ENCODE measurements at places on chromosomes 6 and 20.

- DNase-seq, result no peak
These were observed 71.3 kb downstream of the HACE1 start for GRCh38 chr6:104788400-104788799.

DNA sequence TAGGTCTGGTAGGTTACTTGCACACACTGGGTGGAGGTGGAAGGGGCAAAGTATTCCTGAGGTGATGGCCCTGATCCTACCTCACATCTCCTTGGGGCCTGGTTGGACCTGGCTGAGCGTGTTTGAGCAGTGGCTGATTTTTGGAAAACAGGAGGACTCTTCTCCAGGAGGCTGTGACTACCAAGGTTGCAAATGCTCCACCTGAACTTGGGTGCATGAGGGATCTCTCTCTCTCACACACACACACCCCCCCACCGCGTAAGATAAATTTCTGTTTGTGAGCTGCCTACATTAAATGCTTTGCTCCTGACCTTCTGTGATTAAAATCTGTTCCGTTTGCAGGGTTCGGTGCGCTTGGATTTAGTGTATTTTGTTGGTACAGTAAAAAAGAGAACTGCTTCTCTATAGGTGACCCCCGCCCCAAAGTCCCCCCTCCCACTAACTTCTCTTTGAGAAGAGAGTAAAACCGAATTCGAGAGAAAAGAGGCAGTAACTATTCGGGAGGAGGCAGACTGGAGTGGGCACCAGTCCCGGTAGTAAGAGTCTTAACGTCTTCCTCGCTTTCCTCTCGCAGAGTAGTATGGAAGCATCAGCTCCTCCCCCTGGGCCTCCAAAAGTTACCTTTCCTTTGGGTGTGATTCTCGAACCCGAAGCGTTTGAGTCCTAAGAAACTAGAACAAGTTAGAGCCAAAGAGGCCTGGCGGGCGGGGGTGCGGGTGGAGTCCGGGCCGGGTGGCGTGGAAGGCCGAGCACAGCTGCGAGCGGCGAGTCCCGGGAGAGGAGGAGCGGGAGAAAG lies 585 bp upstream of the DSE start:
- no peak for DNase-seq

GRCh38 chr20:56733967-56734366 lies 104.9 kb downstream of the TFAP2C start:
- no peak for DNase-seq

GRCh38 chr6:145898376-145898775 lies 65.8 kb downstream of the SHPRH start:
- DNase-seq, result peak; percentile 18

- no peak for DNase-seq
These were observed 39.7 kb downstream of the KIF16B start for GRCh38 chr20:16533502-16533901.

- no peak for DNase-seq
These were observed 13.6 kb downstream of the FBXO30 start for GRCh38 chr6:145801021-145801420.

DNA sequence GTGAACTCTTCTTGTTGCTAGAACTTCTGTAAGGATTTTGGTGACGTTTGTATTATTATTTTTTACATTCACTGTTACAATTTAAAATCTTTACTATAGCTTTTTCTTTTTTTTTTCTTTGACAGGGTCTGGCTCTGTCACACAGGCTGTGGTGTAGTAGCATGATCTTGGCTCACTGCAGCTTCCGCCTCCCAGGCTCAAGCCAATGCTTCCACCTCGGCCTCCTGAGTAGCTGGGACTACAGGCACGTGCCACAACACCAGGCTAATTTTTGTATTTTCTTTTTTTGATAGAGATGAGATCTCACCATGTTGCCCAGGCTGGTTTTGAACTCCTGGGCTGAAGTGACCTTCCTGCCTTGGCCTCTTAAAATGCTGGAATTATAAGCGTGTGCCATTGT lies 21.2 kb downstream of the HECA start:
- DNase-seq, result no peak

DNA sequence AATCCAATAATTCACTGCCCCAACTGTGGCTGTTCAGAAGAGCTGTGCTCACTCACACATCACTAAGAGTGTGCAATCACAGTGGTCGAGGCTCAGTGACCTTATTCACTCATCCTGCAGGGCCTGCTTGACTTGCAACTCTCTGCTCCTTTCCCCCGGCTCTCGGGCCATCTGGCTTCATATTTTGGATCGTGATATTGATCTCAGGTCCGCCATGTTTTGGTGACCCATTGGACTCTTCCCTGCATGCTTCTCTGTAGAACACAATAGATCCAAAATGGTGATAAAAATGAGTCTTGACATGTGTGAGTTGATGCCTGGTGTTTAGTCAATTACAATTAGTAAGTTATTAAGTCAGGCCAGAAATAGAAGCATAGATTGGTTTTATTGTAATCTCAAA lies 313.9 kb upstream of the SOX4 start:
- no peak for DNase-seq

DNA sequence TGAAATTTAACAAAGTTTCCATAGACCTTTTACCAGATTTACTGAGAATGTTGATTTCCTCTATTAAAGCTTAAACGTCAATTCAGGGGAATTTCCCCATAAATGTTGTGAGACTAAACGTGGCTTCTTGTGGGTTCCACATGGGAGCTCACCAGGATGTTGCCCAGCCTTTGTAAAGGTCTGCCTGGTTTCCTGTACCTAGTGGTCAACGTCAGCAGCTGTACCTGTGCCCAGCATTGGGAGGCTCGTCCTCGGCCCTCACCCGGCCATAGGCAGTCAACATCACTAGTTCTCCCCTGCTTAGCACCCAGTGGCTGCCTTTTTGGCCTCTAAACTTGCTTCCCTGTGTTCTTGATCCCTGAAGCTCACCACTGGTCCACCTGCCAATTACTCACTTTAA lies 22.1 kb upstream of the CD83 start:
- DNase-seq, result no peak

- DNase-seq, result no peak
These were observed 63.4 kb downstream of the ARID1B start for GRCh38 chr6:156840606-156841005.

GRCh38 chr6:4606821-4607704 lies 169.1 kb upstream of the CDYL start:
- no peak for DNase-seq

DNA sequence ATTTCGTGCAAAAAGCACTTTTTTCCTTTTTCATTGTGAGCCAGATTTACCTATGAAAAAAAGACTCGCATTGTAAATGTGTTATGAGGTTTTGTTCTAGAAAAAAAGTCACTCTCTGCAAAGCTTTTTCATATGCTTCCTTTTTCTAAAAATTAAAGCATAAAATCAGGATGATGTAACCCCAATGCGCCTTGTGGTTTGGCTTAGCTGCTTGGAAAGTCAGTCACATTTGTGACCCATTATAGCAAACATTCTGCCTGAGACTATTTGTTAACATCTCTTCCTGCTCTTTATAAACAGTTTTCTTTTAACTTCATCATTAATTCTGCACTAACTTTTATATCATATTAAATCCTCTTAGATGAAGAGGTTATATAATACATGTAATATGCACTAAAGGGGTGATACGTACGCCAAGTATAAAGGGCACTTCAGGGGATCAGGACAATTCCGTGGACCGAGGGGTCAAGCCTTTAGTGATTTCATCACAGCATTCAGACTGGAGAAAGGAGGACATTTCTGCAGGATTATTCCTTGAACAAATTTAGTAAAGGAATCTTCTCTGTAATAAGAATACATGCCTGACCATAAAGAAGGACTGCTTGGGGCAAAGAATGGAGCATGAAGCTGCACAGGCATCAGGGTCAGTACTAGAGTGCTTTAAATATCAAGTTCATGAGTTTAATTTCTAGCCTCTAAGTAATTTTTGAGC lies 48.1 kb upstream of the SMLR1 start:
- DNase-seq, result peak; percentile 62

DNA sequence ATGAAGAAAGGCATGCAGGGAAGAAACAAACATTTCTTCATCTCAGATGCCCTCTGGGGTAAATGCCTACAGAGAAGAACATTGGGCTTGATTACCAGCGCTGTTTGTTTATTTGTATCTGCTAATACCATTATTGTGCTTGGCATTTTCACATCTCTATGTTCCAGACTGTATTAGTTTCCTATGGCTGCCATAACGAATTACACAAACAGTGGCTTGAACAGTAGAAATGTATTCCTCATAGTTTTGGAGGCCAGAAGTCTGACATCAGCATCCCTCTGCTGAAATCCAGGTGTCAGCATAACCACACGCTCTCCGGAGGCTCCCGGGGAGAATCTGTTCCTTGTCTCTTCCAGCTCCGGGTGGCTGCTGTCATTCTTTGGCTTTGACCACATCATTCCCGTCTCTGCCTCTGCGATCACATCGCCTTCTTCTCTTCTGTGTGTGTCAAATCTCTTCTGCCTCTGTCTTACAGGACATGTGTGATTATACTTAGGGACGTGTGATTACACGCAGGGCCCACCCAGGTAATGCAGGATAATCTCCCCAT lies 241.6 kb upstream of the SUPT3H start:
- no peak for DNase-seq

DNA sequence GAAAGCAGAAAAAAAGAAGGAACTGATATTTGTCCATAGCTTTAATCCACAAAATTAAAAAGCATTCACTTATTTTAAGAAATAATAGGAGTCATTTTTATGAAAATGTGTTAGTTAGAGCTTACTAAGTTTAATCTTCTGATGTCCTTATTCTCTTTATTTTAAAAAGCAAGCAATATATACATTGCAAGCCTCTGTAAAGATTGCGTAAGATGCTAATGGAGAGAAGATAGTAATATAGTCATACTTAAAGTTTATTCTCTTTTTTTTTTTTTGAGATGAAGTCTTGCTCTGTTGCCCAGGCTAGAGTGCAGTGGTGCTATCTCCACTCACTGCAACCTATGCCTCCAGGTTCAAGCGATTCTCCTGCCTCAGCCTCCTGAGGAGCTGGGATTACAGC lies 39.7 kb downstream of the AIG1 start:
- DNase-seq, result no peak

DNA sequence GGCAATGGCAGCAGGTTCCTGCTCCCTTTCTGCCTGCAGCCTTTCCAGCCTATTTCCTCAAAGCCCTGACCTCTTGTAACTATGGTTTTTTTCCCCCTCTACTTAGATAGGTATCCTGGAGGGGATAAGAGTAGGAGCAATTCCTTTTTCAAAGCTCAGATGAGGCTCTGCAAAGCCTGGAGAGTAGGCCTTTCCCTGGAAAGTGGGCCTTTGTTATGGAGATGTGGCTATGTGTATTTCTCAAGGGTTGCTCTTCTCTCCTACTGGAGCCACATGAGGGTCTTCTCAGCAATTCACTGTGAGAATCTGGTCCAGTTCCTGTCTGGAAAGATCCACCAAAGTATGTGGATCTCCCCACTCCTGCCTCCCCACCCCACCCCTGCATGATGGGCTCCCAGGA lies 96.0 kb downstream of the DTD1 start:
- no peak for DNase-seq

DNA sequence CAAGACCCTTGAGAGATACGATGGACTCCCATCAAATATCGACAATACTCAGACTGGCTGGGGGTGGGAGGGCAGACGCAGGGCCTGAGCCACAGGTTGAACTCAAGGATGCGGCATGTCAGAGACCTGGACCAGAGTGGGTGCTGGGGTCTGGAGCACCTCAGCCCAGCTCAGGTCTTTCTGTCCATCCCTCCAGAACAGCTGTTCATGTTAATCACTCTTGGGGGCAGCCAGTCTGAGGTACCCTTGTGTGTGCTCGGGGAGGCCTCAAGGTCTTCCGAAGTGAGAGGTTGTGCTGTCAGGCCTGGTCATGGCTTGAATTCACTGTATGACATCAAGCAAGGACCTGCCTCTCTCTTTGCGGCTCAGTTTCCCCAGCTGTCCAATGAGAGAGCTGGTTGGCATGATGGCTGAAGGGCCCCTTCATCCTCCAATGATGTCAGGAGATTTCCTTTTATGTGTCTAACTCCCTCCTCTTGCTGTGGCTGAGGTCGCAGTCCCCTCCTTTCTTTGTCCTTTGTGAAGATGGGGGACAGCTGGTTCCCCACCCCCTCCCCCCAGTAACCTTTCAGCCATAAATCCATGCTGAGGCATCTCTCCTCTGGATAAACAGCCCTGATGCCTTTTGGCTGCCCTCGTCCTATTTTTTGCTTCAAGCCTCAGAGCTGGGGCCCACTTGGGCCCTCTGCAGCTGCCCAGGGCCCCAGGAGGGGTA lies 15.3 kb downstream of the MYH7B start:
- no peak for DNase-seq

DNA sequence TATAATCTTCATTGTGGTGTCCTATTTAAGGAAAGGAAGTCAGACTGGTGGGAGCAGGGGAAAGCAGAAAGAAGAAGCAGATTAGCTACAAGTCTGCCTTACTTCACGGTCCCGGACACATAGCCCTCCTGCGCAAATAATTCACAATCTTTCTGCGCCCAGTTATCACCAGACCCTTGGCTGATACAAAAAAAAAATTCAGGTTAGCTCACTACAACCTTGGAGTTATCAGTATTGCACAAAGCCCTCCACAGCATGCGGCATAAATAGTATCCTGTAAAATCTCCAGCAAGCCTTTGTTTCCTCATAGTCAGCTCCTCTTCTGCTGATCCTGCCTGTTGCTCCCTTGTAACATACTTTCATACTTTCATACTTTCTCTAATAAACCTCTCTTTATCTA lies 148.6 kb upstream of the FUT9 start:
- DNase-seq, result no peak

- no peak for DNase-seq
These were observed 5.5 kb downstream of the SLC35B3 start for GRCh38 chr6:8429821-8430220.

DNA sequence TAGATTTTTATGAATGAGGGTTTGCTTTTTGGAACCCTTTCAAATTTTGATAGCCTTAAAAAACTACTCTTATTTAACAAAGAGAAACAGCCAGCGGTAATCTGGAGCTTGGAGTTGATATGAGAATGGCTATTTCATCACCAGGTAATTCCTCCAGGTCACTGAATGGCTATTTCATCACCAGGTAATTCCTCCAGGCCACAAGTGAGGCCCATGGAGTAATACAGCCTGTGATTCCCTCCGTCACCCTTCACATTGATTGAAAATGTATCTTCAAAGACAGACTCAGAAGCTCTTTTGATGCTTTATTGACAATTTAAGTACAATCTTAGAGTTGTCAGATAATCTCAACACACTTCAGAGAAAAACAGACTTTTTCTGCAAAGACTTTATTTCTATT lies 73.3 kb upstream of the AGPAT4 start:
- no peak for DNase-seq

DNA sequence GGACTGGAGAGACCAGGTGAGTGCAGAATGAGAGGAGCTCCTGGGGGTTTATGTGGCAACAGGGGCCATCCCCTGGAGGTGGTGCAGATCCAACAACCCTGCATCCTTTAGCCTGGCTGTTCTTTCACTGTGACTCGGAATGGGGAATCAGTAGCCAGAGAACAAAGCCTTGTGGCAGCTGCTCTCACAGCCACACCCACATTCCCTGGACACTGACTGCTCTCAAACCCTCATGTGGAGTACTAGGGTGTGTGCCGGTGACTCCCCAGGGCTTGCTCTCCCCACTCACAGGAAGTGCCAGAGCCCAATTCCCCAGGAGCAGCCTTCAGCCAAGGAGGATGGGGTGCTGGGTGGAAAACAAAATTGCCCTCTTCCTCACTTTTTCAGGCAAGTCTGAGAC lies 30.2 kb upstream of the GGTLC1 start:
- DNase-seq, result no peak
